ENCODE measurements at places on chromosomes 2 and 18.

DNA sequence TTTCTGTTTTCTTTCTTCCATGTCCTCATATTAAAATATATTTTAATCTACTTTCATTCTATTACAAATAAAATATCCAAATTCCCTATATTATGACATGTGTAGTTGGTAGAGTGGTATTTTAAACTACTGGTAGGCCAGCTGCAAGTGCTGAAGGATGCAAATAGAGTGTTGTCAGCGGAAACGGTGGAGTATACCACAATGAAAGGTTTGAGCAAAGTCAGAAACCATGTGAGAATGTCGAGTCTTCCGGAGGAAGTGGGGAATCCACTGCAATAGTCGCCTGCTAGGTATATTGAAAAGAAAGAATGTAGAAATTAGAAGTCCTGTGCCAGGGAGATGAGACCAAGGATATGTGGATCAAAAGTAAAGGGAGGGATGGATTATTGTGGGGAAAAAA lies 373.9 kb downstream of the DSEL start:
- no peak for DNase-seq

DNA sequence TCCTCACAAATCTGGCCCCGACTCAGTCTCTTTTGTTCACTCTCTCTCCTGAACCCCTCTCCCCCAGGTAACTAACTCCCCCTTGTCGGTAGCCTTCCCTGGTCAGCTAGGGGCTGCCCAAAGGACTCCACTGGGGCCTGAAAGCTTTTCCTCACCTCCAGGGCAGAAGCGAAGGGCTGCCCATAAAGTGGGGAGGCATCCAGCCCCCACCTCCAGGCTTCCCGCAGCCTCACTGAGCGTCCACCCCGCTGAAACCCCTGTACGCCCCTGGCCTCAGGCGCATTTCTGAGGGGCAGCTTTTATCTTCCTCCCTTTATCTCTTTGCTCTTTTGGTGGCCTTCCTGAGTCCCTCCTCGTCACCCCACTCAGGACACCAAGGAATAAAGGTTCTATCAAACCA lies 249.3 kb downstream of the CYP26B1 start:
- no peak for DNase-seq

- DNase-seq = no peak
Observed at GRCh38 chr2:186345745-186346144, 140.3 kb upstream of the ZC3H15 start.

- no peak for DNase-seq
Observed at GRCh38 chr2:179332903-179333302, 68.3 kb upstream of the SESTD1 start.

DNA sequence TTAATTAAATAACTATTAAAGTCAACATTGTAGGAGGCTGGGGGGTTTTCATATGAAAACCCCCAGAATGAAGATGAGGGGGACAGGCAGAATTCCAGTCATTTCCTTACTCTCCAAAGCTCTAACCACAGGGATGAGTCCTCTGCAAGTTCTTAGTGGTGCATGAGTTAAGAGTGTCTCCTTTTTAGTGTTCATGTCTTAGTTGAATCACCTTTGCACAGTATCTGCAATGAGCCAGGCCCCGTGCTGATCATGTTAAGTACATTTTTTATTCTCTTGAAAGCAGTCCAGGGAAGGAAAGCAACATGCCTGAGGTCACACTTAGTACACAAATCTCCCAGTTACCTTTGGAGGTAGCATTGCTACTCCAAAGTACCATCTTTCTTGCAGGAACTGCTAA lies 25.7 kb upstream of the MSGN1 start:
- DNase-seq = no peak

GRCh38 chr18:5967007-5967406 lies 71.7 kb upstream of the TMEM200C start:
- DNase-seq = no peak
